Stimulated activated CD8-positive, alpha-beta memory T cell treated with anti-CD3 and anti-CD28 coated beads, Interleukin-4, amount 100 ng/mL, for 1 hour (primary cell): ENCODE measurements at places on chromosomes 12 and 14.

GRCh38 chr12:117361347-117361751 is at the start of gene NOS1:
TSS of gene NOS1 (minus strand) at chr12:117361626. CDS start at chr12:117331069, 30,557 bp downstream.
- no peak for DNase-seq

GRCh38 chr14:92400579-92401444 is 77.8 kb downstream of the SLC24A4 start:
- no peak for DNase-seq

- DNase-seq, result no peak
Observed at GRCh38 chr12:98127336-98127679, 388.1 kb upstream of the TMPO start.

GRCh38 chr12:28876196-28876798 is 272.8 kb upstream of the FAR2 start:
- no peak for DNase-seq

- DNase-seq, result no peak
Observed at GRCh38 chr14:78950649-78951048, 780.5 kb downstream of the NRXN3 start.

GRCh38 chr14:21063479-21063878 is 5.9 kb downstream of the RNASE8 start:
- no peak for DNase-seq

- no peak for DNase-seq
Observed at GRCh38 chr14:24439830-24440605, 2.6 kb downstream of the SDR39U1 start.

DNA sequence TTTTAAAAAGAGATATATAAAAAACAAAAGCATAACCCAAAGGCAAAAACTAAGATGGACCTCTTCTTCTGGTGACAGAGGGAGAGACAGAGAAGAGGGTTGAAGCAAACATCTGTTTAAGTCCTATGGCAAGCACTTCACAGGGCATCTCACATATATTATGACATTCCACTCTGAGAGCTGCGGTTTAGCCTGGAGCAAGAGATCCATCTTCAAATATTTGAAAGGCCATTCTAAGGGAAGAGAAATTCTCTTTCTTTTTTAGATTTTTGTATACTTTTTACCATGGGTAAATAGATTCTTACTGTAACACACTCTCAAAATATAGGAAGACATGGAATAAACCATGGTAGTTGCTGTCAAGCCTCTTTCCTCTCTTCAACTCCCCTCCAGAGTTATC is 204.1 kb downstream of the GXYLT1 start:
- DNase-seq, result no peak

DNA sequence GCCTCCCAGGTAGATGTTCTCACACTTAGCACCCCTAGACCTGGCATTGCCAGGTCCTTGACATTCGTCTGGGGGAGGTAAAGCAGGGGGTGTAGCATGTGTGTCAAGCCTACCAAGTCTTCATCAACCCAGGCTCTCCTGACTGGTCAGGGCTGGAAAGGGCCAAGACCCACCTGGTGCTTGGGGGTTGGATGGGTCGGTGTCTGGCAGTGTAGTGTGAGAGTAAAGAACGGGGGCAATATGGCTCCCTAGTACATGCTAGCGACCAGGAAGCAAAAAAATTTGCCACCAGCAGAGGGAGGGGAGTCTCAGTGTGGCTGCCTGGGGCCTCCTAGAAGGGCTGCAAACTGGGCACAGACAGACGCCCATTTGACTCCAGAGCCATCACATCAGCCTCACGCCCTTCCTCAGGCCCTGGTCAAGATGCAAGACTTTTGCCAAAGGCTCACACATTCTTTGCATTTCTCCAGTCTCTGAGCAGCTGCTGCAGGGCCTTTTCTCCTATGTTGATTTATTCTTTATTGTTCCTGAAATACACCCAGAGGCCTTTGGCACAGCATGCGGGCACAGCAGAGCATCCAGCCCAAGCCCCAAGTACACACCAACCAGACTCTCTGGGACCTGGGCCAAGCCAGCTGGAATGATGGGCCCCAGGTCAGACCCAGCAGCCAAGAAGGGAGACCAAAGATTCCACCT is 38.3 kb upstream of the PNMA1 start:
- no peak for DNase-seq

DNA sequence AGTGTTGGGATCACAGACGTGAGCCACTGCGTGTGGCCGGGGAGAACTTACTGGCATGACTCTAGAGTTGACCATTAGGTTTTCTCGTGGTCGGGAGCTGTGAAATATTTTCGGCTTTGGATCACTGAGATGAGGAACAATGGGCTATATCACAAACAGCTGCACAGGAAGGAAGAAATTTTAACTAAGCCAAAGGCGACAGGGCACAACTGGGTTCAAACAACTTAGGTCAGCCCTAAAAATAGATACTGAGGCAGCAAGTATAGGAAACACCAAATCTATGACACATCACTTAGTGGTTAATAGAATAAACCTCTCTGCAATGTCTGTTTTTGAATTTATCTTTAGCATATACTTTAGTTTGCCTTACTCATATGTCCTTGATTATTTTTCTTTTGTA is 162.9 kb downstream of the LRIG3 start:
- DNase-seq, result no peak

DNA sequence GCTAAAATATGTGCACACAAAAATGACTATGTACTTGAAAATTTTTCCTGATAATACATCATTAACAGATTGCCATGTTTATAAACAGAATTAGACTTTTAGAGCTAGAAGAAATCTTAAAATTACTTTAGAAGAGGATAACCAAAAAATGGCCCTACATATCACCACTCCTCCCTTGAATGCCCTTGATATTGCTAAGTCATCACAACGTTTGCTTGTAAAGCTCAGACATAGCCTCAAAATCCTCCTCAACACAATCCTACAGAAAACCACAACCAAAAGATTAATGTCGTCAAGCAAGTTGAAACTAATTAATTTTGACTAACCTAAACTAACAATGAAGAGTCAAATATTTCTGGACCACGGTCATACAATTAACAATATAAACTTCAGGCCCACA is 19.4 kb upstream of the NAA30 start:
- no peak for DNase-seq

- no peak for DNase-seq
Observed at GRCh38 chr12:3140284-3140683, 63.1 kb downstream of the TSPAN9 start.

DNA sequence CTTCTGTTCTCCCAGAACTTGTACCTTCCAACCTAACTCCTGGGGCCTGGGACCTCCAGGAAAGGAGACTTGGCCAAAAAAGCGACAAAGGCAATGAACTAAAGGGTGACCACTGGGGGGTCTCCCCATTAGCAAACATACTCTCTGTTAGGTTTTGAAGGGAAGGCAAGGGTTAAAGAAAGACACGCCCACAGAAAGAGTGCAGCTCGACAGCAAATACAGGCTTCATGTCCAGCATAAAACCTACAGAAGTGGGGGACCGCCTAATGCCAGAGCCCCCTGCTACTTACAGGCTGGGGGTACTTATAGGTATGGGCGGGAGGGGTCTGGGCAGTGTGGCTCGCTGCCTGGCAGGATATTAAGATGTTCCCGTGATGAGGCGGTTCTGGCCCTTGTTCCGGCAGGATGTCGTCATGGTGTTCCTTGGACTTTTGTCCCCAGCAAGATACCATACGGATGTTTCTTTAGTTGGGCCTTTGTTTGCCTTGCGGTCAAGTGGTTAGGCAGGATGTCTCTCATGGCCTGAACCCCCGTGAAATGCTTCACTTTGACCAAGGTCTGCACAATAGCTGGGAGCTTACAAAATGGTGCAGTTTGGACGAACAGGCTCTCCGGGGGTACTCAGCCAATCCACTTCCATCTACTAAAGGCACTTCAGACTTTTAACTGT is 53.4 kb downstream of the PRMT8 start:
- DNase-seq, result no peak
